ENCODE measurements at places on chromosomes 11 and 22.
A peak's percentile ranks its signal among the peaks of the same experiment; 100 is the strongest.

- DNase-seq = peak; percentile 70
Observed at GRCh38 chr11:17014833-17015626, 816 bp upstream of the PLEKHA7 start.

DNA sequence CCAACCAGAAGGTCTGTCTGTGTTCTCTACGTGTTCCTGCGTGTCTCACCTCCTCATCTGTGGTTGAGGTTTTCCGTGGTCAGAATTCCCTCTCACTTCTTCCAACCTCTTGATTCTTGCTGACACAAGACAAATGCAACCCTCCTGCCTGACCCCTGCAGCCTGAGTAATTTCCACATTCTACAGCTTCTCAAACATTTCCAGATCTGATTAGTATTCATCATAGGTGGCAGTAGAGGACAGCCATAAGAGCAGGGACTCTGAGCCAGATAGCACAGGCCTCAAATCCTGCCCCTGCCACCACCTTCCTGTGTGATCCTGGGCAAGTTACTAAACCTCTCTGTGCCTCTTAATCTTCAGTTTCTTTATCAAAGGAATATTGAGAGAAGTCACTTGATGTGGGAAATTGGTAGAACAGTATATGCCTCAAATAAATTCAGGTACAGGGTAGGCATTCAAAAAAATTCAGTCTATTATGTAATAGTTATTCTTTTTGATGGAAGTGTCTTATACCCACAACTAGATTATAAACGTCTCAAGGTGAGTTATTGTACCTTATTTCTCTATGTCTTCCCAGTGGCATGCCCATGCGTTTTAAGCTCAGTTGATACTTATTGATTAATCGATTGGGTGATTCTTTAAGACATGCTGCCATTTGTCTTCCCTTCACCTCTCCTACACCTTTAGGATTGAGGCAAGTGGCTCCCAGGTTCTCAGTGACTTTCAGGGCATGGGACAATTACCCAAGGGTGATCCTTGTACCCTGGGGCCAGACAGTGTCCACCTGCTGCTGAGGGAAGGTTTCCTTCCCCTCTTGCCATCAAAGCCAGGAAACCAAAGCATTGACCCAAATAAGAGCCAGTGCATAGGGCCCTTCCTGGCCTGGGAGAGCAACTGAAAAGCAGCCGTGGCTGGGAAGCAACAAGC, 19.6 kb downstream of the POU2AF1 start:
- no peak for DNase-seq

GRCh38 chr22:23384431-23384830, 195.7 kb downstream of the IGLL1 start:
- DNase-seq = no peak

GRCh38 chr11:109791337-109791736, 301.9 kb upstream of the ZC3H12C start:
- no peak for DNase-seq

- DNase-seq = no peak
Observed at GRCh38 chr22:20585639-20586402, 78.4 kb downstream of the MED15 start.

GRCh38 chr11:45289369-45289768, 3.2 kb upstream of the SYT13 start:
- peak; percentile 83 for DNase-seq
